ENCODE measurements at places on chromosomes 4 and X.

- no peak for DNase-seq
Observed at GRCh38 chr4:106160560-106160959, 155.4 kb downstream of the TBCK start.

DNA sequence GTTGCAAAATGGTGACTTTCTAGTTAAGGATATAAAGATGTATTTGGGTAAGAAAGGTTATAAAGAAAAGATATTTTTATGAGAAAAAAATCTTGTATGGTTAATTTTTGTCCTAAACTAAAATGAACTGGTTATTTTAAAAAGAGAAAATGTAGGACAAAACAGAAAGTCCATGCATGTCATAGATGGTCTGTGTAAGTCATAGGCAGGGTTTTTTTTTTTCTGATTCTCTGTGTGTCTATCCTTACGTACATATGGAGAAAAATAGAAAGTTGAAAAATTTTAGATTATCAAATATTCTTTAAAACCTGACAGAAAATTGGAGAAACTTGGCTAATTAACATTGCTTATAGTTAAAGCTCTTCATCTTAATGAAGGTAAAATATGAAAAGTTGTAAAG is 493.4 kb downstream of the IQCM start:
- no peak for DNase-seq

- no peak for DNase-seq
Observed at GRCh38 chr4:38605753-38606586, 58.0 kb upstream of the KLF3 start.

GRCh38 chr4:122901247-122902010 is 21.0 kb downstream of the NUDT6 start:
- DNase-seq: no peak

- no peak for DNase-seq
Observed at GRCh38 chrX:41526925-41527324, 79.8 kb downstream of the NYX start.

DNA sequence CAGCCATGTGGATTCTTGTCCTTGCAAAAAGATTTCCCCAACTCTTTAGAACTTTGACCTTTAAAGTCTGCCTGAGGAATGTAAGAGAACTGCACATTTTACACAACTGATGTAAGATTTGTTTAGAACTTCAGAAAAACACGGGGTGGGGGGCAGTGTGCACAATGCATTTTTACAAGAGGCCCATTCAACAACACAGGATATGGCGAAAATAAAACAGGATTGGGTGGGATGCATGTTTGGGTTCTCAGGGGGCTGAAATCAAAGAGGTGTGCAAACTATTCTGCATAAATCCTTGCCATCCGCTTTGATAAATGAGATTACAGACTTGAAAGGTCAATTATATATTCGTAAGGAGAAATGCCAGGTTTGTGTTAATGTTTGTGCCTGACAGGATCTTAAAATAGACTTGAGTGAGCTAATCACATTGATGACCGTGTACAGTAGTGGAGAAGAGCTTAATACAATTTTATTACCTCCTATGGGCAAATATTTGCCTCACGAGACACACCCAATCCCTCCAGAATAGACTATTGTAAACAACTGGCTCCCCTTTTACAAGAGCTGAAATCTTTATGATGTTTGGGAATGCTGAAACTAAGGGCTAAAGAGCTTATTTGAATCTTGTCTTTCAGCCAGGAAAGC is 184.1 kb upstream of the LEF1 start:
- DNase-seq: peak; percentile 22

DNA sequence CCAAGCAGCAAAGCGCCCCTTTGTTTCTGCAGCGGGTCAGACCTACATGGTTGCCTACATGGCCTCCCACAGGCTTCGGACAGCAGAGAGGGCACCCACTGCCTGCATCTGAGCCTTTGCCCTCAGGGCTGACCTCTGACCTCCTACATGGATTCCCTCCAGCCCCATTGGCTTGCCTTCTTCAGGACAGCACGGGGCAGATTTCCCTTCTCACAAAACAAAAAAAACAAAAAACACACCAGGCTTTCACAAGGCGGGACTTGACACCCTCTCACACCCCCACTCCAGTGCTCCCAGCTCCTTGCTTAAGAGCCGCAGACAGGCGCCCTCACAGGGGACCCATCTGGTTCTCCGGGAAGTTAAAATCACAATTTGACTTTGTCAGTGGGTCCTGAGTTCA is 32.9 kb downstream of the ZFYVE28 start:
- no peak for DNase-seq

DNA sequence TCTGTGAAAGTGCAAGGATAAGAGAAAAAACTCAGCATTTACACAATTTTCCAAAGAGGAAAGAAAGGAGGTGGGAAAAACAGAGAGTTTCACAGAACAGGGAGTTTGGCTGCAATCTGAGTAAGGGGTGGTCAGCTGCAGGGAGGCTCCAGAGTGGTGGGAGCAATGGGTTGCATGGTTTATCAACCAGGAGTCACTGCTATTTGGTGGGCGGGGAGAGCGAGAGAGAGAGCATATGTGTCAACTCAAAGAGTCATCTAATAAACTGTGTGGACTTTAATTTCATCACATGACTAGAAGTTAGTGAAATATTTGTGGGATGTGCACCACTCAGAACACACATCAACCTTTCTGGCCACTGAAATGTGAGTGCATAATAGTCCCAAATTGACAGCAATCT is 94.6 kb downstream of the FAM13A start:
- DNase-seq: no peak

DNA sequence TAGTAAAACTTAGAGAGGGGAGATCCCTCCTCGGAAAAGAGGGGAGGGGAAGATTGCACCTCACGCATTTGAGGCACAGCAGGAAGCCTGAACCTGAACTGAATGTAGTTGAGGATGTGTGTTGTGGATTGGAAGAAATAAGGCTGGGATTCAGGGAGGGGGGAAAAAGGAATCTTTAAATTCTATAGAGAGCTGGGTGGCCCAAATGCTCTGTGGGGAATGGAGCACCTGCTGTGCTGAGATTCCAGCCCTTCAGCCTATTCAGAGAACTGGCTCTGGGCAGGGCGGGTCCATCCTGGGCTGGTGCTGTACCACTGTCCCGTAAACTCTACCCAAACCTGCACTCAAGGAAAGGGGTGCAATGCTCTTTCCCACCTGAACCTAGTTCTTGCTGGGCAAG is 4.1 kb downstream of the FOXO4 start:
- no peak for DNase-seq

DNA sequence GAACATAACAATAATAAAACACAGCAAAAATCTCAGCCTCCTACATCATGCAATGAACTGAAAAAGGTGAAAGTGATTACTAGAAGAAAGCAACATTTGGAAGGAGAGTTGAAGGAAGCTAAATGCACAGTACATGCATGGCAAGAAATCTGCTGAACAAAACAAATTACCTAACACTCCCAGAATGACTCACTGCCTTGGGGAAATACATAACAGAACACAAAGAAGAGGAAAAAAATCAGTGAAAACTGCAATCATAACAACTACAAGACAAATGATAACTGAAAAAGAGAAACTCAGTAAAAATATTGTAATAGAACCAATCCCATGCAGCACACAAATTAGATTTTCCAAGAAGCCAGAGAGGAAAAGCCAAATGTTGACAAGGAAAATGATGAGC is 1513.2 kb downstream of the ARAP2 start:
- no peak for DNase-seq

GRCh38 chr4:68180849-68181526 is 51.3 kb upstream of the TMPRSS11F start:
- no peak for DNase-seq

DNA sequence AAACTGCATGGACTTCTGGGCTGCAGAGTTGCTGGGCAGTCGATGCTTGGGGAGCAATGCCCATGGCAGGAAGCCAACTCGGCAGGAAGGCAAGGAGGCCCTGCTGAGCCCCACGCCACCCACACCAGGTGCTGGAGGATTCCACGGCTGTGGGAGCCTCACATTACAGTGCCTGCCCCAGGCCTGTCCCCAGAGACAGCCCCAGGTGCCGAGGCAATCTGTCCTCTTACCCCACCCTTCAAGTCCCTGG is 53.9 kb downstream of the HMX1 start:
- no peak for DNase-seq

DNA sequence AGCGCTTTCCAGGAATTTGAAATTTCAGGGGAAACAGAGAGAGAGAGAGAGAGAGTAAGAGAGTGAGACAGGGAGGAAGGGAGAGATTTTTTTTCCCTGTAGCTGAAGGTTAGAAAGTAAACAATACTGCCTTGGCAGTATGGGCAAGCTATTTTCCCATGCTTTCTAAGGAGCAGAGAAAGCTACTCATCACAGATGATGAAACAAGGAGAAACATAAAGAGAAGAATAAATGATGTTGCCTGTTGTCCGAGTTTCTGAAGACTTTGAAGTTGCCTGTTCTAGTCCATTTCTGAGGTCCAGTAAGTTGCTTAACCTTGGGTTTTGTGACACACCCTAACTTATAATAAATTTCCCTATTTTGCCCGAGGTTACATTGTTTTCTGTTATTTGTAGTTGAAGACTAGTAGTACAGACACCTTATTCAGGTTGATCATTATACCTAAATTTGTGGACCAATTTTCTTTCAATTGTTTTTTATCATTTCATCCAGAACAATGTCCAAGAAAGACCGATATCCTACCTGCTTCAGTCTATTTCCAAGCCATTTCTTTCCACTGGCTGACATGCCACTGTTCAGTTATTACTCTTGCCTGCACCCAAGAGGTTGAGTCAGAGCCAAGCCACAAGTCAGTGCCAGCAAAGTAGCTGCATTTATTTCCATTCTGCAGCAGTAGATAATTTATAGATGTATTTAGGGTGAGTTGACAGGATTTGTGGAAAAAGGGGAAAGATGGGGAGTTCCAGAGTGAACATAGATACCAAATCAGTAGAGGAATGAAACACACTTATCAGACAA is 49.7 kb upstream of the SLC16A2 start:
- no peak for DNase-seq

GRCh38 chr4:184344435-184344834 is 126.8 kb upstream of the ENPP6 start:
- no peak for DNase-seq

DNA sequence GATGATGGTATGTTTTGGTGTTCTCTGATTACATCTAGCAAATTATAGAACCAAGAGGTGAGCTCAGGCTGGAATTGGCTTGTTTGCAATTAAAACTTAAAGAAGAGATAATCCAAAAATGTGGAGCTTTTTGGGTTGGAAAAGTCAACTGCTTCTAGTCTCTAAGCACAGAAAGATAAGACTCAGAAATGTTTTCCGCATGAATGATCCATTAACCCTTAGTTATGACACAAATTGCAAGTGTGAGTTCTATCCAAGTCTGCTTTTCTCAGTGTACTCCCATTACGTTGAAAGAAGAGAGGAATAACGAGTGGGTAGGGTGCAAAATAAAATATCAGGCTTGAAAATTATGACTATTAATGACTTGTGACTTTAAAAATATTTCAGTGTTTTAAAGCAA is 38.5 kb downstream of the HPGD start:
- no peak for DNase-seq

- no peak for DNase-seq
Observed at GRCh38 chrX:21373637-21374162, 518 bp upstream of the CNKSR2 start.

DNA sequence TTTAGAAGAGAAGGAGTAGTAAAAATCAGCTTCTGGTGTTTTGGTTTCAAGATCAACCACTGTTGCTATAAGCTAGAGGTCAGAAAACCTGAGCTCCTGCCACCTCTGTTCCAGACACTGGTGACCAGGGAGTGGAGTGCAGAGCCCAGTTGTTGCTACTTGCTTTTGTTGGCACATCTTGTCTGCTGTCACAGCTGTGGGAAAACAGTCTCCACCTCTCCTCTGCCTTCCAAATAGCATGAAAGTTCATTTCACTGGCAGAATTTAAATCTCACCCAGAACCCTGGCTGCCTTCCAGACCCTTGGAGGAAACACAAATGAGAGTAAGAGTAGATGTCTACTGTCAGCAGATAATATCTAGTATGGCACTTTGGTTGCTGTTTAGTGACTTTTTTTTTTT is 297.5 kb upstream of the KLF3 start:
- no peak for DNase-seq

DNA sequence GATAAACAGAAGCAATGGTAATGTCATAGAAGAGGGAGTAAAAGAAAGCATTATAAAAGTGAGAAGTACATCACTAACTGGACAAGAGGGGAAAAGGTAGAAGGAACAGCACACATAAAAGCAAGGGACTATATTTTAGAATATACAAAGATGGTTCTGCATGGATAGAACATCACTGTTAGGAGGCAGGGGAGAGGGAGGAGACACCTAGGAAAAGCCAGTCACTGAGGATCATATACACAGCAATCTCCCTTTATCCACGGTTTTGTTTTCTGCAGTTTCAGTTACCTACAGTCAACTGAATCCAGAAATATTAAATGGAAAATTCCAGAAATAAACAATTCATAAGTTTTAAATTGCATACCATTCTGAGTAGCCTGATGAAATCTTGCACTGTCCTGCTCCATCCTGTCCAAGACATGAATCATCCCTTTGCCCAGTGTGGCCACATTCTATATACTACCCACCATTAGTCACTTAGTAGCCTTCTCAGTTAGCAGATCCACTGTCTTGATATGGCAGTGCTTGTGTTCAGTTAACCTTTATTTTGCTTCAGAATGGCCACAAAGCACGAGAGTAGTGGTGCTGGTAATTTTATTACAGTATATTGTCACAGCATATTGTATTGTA is 74.2 kb downstream of the PPA2 start:
- no peak for DNase-seq

GRCh38 chr4:72525938-72526337 is 43.1 kb downstream of the ADAMTS3 start:
- DNase-seq: no peak

GRCh38 chrX:69741721-69742120 is 125.8 kb downstream of the EDA start:
- DNase-seq: no peak

- no peak for DNase-seq
Observed at GRCh38 chr4:38759113-38759789, 23.5 kb downstream of the TLR10 start.

- no peak for DNase-seq
Observed at GRCh38 chr4:81629366-81629765, 157.7 kb upstream of the RASGEF1B start.

- no peak for DNase-seq
Observed at GRCh38 chr4:100963627-100964026, 383.7 kb downstream of the PPP3CA start.

DNA sequence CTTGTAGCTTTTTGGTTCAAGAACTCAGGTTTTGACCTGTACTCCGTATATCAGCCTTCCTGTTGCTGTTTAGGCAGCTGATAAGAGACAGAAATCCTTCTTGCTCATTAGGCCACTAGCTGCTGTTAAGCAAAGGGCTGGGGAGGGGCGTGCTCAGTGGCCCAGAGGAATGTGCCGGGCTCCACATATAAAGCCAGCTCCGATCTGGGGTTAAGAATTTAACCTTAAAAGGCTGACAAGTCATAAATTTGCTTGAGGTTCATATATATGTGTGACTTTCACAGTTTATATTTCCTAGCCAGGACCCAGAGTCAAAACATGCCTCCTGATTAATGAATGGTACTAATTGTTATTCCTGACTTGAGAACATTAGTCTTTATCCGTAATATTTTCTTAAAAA is 15.3 kb downstream of the GPC3 start:
- DNase-seq: no peak

DNA sequence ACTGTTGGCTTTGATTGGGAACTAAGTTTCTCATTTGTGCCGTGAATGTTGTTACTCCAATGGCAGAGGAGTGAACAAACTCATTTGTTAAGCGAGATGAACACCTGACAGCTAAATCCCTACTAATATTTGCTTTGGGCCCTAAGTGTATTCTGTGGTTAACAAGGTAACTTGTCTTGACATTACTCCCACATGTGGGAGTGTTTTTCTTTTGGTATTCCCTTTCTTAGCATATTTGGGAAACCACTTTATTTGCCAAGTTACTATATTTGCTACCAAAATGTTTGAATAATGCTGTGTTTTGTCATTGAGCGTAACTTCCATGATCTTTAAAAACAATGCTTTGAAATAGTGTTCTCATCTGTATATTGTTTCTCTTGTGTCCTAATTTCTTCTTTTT is 82.5 kb downstream of the ARHGAP10 start:
- no peak for DNase-seq
